ENCODE measurements at places on chromosomes 12 and 14.

GRCh38 chr14:100438678-100439592 lies 115.8 kb downstream of the SLC25A47 start:
- DNase-seq = peak; percentile 34

DNA sequence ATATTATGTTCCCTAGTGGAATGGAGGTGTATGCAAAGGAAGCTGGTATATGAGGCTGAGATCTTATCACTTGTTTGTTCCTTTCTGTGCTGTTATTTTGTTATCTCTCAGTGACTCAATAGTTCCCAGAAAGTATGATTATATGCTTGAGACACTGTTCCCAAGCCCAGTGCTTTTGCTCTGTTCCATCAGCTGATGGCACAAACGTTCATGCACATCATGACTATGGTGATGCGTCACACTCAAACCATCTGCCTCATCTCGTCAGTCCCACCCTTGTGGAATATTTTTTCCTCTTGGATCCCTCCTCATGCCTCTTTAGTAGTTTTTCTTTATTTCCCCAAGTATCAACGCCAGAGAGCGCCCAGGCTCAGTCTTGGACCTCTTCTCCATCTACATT lies 786.9 kb downstream of the AACS start:
- no peak for DNase-seq

GRCh38 chr12:89691659-89692058 lies 17.0 kb downstream of the ATP2B1 start:
- DNase-seq = no peak

DNA sequence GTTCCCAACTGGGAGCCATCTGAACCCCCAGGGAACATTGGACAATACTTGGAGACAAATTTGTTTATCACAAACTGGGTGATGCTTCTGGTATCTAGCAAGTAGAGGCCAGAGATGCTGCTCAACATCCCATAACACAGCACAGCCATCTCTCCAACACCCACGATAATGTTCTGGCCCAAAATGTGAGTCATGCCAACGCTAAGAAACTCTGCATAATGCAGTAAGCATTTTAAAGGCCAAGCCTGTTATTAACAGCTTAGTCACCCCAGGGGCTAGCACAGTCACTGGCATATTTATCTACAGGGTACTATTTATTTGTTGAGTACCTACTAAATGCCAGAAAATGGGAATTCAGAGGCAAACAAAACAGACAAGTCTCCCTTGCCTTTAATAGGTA lies 873.1 kb upstream of the TMEM132C start:
- no peak for DNase-seq

DNA sequence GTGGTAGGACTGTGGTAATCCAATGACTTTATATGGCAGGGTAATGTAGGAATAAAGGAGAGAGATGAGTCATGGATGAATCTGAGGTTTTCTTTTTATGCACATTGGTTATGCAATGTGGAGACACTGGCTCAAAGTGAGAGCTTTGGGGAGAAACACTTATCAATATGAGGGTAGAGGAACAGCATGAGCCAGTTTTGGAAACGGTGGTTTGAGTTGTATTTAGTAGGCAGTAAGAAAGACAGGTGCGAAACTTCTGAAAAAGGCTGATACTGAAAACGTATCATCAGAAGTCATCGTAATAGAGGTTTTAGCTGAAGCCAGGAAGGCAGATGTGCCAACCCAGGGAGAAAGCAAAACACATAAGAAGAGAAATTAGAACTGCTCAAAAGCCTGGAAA lies 854.8 kb upstream of the SEL1L start:
- no peak for DNase-seq

DNA sequence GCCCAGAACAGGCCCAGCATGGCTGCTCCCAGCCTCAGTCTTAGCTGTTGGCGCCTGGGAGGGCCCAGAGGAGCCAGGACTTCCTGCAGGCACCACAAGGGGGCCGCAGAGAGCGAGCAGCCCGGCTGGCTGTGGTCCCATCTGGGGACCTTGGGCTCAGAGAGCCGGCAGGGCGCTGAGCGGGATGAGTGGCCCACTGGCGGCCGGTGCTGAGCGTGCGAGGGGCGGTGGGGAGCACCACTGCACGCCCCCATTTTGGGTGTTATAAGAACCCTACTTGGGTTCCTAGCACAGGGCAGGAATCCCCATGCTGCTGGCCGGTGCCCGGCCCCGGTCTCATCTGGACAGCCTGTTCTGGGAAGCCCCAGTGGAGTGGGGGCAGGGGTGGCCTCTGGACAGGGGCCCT lies 25.9 kb upstream of the CRIP2 start:
- DNase-seq = peak; percentile 54

- no peak for DNase-seq
These were observed 121.3 kb downstream of the SLC25A21 start for GRCh38 chr14:37051153-37051552.

DNA sequence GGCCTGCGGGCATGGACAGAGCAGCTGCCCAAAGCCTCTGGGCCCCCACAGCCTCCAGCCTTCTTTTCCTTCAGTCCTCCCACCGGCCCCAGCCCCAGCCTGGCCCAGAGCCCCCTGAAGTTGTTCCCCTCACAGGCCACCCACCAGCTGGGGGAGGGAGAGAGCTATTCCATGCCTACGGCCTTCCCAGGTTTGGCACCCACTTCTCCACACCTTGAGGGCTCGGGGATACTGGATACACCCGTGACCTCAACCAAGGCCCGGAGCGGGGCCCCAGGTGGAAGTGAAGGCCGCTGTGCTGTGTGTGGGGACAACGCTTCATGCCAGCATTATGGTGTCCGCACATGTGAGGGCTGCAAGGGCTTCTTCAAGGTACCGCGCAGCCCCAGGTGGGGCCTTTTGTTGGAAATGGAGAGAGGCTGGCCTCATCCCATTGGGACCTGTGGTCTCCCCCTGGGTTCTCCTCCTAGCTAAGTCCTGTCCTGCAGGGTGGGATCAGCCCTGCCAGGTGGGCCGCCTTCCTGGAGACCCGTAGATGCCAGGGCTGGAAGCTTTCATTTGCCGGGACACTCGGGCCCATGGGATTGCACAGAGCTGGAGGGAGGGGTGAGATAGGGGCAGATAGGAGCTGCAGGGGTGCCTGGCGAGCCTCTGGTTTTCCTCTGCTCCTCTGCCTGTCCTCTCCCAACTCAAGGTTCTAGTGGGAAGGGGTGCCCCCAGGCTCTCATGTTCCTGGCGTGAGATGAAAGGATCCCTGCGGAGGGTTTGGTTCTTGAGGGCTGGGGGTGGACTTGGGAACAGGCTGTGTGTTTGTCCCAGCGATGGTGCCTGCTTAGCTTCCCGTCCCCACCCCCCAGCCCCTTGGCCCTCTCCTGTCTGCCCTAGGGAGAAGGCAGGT lies 3.8 kb downstream of the NR4A1 start:
- no peak for DNase-seq

GRCh38 chr14:105077649-105077995 lies 12.4 kb upstream of the GPR132 start:
- no peak for DNase-seq

DNA sequence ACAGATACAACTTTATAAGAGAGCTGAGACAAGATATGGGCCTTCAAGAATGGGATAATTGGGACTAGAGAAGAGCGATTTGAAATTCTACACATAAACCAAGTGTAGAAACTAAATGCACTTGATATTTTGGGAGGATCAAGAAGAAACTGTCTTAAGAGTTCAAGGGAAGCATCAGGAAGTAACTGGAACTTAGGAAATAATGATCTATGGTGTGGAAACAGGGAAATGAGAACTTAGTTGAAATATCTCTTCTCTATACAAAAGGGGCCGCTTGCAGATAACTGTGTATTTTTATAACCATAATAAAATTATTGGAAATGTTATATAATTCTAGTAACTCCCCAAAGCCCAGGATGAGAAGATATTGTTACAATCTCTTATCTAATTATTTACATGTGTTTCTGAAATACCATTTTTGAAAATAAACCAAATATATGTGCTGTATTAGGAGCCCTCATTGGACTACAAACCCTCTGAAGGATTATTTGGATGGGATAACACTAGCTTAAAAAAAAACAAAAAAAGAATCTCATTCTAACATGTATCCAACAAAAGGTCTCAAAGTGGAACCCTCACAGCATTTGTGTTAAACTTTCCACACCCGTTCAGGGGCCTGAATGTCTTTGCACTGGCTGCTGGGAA lies 84.7 kb upstream of the FLRT2 start:
- no peak for DNase-seq

- no peak for DNase-seq
These were observed 170.2 kb upstream of the FOXG1 start for GRCh38 chr14:28596391-28596790.

GRCh38 chr12:129257524-129257923 lies 404.2 kb downstream of the GLT1D1 start:
- no peak for DNase-seq

- peak; percentile 71 for DNase-seq
These were observed 114.7 kb downstream of the SLC8A3 start for GRCh38 chr14:70073924-70074566.

DNA sequence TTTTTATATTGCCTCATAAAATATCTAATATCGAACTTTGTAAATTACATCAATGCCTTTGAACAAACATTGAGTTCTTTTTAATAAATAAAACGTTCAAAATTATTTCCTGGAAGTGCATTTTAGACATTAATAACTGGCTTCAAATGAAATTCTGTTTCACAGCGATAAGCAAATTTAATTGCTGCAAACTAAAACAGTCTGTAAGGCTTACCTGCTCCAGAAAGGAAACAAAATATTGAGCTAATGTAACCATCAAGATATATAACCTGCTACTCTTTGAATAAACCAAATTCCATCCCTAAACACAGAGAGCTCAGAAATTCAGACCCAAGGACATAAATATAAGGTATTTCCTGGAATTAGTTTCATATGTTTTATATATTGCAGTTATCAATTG lies 651.3 kb downstream of the MED13L start:
- no peak for DNase-seq

GRCh38 chr12:3173008-3173553 lies 95.9 kb downstream of the TSPAN9 start:
- DNase-seq = no peak

- DNase-seq = no peak
These were observed 181.6 kb upstream of the LMNTD1 start for GRCh38 chr12:25734529-25735180.

DNA sequence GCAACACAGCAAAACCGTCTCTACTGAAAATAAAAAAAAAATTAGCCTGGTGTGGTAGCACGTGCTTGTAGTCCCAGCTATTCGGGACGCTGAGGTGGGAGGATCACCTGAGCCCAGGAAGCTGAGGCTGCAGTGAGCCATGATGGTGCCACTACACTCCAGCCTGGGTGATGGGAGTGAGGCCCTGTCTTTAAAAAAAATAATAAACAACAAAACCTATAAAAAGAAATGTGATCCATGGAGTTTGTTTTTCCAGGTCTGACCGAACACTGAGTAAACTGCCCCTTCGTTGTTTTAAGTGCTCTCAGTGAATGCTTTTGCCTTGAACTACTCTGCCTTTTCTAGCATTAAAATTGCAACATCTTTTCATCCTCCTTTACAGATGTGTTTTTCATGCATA lies 76.8 kb downstream of the TESC start:
- no peak for DNase-seq

DNA sequence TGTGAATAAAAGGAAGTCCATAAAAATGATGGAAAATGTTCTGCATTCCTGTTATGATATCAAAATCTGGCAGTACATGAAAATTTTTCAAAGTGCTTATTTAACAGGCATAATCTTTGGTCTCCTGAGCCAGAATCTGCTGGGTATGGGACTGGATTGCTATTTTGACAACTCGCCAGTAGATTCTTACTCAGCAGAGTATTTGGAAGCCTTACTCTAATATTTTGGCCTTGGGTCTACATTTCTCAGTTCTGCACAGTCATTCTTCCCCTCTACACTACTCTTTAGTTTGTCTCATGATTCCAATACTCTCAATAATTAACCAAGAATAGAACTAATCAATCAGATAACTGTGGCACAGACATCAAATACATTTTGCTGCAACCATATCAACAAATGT lies 1.1 kb upstream of the SLCO1B1 start:
- no peak for DNase-seq

DNA sequence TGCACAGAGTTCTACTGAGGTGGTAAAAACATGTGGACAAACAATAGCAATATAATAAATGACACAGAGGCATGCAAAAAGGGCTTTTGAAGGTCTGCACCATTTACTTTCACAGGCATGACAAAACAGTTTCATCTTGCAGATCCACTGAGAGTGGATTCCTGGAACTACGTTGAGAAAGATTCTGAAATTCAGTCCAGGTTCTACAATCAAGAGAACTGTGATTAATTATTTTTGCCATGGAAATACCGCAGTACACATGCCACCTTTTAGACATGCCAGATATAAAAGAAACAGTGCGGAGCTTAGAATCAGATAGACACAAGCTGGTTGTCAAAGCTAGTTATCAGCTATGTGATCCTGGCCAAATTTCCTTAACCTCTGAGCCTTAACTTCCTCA lies 4.8 kb downstream of the CSRP2 start:
- DNase-seq = no peak
